ENCODE measurements at places on chromosomes 6 and 20.

- no peak for DNase-seq
These were observed 13.3 kb upstream of the RIPOR2 start for GRCh38 chr6:24949020-24949569.

GRCh38 chr6:125031385-125031784 is 69.1 kb downstream of the RNF217 start:
- DNase-seq = no peak

DNA sequence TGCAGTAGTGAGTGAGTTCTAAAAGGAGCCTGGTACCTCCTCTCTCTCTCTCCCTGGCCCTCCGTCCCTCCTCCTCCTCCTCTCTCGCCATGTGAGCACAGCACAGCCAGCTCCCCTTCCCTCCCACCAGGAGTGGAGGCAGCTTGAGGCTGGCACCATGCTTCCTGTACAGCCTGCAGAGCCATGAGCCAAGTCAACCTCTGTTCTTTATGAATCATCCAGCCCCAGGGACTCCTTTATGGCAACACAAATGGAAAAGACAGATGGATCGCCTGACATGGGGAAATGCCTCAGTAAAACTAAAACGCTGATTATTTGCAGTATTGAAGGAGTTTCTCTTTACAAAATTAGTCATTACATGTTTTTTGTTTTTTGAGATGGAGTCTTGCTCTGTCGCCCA is 233.7 kb upstream of the ARID1B start:
- DNase-seq = no peak

GRCh38 chr6:146367061-146367460 is 176.6 kb upstream of the RAB32 start:
- no peak for DNase-seq

GRCh38 chr20:32064667-32065066 is 12.6 kb downstream of the HCK start:
- DNase-seq = no peak

DNA sequence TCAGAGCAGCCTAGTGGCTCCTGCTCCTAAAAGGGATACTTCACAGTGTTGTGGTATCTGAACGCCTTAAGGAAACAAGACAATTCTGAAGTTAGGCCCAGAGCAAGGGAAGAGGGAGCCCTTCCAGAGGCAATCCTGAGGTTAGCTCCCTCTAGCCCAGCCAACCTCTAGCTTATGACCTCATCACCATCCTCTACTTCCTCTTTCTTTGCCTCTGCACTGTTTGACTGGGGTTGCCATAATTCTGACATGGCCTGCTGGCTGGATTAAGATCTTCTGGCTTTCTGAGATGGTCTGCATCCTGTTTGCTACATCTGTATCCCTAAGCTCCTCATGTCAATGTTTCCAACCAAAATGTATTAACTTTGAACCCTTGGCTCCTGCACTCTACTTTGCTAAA is 23.3 kb upstream of the BMP2 start:
- no peak for DNase-seq

DNA sequence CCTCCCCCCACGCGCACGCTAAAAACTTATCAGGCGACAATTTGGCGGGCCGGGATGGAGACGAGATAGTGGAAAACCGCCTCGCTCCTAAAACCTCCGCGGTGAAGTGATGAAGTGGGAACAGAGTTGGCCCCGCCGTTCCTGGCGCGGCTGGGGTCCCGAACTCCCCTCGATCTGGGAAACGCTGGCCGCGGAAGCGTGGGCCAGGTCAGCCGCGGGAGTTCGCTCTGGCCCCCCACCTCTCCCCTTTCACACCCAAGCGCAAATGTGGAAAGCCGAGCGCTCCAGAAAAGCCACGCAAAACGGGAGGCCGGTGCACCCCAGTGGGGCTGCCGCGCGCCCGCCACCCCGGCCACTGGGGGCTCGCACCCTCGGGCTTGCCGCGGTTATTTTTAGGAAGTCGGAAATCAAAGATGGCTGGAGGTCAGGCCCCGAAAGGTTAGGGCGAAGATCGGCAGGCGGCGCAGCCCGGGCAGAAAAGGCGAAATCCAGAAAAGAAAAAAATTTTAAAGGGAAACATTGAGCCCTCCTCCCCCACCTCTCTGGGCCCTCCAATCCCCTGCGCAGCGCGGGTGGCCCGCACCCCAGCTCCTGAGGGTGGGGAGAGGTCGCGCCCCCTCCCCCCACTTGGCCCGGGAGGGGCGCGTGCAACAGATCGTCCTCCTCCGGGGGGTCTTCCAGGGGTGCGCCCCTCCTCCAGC is 1.0 kb downstream of the SALL4 start:
- no peak for DNase-seq

DNA sequence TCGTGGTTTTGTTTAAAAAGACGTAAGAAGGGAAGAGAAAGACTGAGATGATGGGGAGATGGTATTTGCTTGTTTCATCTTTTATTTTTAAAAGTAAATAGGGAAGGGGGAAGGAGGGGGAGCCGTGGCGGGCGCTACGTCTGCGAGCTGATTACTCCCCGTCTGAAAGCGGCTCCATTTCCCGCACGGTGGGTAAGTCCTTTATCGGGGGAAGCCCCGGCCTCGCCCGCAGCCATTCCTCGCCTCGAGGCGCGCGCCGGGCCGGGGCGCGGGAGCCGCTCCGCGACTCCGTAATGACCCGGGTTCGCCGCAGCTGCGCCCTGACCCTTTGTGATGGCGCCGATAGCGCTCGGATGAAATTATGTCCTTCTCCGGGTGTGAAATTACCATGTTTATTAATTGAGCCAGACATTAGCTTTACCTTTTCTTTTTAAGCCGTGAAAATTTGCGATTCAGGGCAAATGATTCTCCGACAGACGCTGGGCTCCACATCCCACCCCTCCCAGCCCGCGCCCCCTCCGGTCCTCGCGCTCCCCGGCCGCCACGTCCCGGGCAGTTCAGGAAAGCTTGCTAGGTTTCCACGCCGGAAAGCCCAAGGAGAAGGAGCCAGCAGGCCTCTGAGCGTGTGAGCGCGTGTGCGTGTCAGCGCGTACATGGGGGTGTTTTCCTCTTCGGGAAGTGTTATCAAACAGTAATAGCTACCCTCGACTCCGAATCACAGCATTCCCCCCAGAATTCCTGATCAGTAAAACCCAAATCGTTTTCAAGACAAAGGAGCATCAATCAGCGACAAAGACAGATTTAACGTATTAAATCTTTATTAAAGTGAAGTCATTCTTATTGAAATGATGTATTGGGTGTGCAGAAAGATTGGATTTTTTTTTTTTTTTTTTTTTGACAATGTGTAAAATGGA is 30.0 kb downstream of the TFAP2A start:
- no peak for DNase-seq

- DNase-seq = peak; percentile 72
These were observed 9.3 kb upstream of the RBM38 start for GRCh38 chr20:57381596-57382503.

GRCh38 chr20:62907384-62908317 is 18.7 kb downstream of the DIDO1 start:
- DNase-seq = no peak

DNA sequence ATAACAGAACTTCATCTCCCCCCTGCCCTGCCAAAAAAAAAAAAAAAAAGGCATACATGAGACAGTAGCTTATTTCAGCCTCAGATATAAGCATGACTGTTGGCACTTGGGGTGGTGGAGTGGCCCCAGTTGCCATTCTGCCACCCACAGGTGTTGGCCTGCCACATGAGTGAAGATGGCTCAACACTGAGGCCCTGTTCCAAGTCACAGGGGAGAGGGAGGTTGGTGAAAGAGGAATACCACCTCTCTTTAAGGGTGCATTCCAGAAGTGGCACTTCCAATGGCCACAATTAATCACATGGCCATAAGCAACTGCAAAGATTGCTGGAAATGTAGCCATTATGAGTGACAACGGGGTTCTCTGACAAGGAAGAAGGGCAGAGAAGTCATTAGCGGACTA is 61.9 kb upstream of the JARID2 start:
- DNase-seq = peak; percentile 2

GRCh38 chr6:152566103-152566875 is 70.9 kb downstream of the SYNE1 start:
- DNase-seq = no peak

DNA sequence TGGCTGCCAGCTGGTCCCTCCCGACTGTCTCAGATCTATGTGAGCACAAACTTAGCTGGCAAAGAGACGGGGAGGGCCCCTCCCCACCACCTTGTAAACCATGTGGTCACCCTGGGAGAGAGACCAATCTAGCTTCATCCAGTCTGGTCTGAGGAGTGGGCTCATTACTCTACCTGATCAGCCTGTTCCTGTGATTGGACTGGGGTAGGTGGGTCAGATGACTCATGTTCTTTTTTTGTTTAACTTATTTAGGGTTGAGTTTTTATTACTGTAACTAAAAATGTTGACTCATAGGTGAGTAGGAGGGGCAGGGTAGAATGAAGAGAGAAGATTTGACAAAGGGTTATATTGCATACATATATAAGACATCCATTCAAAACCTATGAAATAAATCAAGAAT is 4.7 kb downstream of the GSTA4 start:
- no peak for DNase-seq

- no peak for DNase-seq
These were observed 223.6 kb upstream of the CITED2 start for GRCh38 chr6:139597771-139598755.

- no peak for DNase-seq
These were observed 1.9 kb downstream of the CITED2 start for GRCh38 chr6:139372326-139373153.

DNA sequence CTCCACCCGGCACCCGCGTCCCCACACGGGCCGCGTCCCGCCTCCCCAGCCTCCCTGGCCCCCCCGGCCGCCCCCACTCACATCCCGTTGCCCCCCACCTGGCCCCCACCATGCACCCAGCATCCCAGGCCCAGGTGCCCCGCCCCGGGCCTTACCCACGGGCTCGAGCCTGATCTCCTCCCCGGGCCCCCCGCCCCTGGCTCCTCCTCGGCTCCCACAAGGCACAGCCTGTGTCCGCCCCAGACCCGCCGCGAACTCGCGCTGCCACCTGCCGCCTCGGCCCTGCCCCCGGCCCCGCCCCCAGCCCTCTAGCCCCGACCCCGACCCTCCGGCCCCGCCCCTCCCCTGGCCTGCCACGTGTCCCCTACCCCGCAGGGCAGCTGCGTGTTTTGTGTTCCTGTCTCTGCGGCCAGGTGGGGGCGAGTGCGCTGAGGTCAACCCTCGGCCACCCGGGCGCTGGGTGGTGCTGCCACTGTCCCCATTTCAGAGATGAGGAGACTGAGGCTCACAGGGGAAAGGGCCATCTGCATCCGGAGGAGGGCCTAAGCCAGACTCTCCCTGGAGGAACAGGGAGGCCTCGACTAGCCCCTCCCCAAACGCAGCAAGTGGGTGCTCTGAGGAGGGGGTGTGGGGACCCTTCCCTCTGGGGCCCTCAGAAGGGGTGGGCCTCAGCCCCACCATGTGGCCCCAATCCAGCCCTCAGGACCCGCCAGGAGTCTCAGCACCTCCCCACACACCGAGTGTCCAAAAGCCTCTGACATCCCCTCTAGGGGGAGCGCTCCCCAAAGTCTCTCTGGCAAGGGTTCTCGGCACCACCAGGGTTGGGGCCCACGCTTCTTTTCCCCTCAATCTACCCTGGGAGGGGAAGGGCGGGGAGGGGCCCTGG is 99.8 kb downstream of the TAF4 start:
- no peak for DNase-seq

GRCh38 chr20:12044969-12045368 is 127.3 kb downstream of the BTBD3 start:
- DNase-seq = no peak

- no peak for DNase-seq
These were observed 171.9 kb upstream of the PMEPA1 start for GRCh38 chr20:57881466-57882385.

GRCh38 chr20:51008718-51009117 is 14.2 kb downstream of the KCNG1 start:
- no peak for DNase-seq

DNA sequence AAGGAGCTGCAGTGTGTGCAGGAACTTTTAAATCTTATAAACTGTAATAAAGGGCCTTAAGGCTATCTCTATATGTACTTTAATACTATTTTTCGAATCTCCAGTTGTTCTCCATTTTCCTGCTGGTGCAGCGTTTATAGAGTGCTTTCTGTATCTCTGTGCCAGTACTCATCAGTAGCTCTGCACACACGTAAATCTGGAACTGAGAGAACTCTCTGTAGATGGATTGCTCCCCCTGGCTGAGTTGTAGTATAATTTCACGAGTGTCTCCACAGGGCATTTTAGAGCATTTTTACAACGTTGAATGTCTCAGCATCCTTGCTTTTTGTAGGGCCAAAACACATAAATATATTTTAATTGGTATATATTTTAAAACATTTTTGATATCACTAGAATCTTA is 256.5 kb downstream of the TRDN start:
- DNase-seq = no peak

- DNase-seq = no peak
These were observed 46.5 kb upstream of the SNAP25 start for GRCh38 chr20:10171864-10172751.

DNA sequence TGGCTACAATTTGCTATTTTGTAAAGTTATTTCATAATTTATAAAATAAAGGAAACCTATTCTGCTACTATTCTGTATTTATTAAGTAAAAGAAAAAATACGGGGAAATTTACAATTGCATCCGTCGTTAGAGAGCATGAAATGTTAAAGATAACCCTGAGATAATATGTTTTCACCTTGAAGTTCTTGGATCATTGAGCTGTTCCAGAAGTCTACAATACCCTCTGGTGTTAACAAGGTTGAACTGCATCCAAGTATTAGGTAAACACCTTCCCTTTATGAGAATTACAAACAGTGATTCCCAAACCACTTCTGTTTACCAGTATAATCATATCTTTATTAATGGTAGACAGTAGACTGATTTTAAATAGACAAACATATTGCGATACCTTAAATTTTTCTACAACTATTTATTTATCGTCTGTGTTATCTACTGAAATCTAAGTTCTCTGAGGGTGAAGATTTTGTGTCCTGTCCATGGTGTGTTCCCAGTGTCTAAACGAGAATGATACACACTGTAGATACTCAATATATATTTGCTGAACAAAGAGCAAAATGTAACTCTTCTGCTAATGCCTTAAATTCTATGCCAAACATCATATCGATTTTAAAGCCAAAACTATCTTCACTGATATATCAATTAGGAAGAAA is 28.2 kb downstream of the TBC1D32 start:
- no peak for DNase-seq

DNA sequence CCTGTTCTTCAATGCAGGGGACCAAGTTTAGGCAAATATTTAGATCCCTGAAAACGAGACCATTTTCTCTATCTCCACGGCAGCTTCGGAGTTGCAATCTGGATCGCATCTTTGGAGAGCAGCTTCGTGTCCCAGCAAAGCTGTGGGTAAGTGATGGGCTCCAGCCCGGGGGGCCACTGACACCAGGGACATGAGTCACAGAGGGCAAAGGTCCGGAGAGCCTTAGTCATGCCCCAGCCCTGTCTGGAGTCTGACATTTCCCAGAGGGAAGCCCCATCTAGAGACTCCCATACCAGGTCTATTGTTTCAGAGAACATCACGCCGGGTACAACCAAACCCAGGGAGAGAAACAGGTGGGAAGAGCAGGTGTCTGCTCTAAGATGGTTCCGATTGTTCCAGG is 95.9 kb downstream of the NFATC2 start:
- DNase-seq = no peak

- no peak for DNase-seq
These were observed 13.6 kb upstream of the WFDC8 start for GRCh38 chr20:45592574-45593189.

All from activated T-helper 1 cell treated with anti-CD3 and anti-CD28 coated beads, Interleukin-2, amount 50 U/mL, for 16 hours (primary cell).